ENCODE measurements at places on chromosomes 5 and 9.

DNA sequence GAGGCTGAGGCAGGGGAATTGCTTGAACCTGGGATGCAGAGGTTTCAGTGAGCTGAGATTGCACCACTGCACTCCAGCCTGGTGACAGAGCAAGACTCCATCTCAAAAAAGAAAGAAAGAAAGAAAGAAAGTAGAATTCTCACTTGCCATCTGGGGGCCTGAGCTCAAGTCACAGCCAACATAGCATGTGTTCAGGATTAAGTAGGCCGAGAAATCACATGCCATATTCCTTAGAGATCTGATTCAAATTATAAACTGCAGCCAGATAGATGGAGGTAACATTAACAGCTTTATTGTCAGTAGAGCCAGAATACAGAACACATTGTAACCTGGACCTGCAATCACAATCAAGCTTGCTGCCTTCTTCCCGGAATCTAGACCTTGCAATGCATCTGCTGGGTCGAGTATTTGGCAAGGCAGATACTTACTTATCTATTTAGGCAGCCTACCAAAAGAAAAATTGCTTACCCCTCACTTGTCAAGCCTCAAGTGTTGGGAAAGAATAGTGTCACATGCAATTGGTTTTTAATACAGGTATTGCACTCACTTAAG lies 173.7 kb downstream of the CPLANE1 start:
- no peak for DNase-seq

DNA sequence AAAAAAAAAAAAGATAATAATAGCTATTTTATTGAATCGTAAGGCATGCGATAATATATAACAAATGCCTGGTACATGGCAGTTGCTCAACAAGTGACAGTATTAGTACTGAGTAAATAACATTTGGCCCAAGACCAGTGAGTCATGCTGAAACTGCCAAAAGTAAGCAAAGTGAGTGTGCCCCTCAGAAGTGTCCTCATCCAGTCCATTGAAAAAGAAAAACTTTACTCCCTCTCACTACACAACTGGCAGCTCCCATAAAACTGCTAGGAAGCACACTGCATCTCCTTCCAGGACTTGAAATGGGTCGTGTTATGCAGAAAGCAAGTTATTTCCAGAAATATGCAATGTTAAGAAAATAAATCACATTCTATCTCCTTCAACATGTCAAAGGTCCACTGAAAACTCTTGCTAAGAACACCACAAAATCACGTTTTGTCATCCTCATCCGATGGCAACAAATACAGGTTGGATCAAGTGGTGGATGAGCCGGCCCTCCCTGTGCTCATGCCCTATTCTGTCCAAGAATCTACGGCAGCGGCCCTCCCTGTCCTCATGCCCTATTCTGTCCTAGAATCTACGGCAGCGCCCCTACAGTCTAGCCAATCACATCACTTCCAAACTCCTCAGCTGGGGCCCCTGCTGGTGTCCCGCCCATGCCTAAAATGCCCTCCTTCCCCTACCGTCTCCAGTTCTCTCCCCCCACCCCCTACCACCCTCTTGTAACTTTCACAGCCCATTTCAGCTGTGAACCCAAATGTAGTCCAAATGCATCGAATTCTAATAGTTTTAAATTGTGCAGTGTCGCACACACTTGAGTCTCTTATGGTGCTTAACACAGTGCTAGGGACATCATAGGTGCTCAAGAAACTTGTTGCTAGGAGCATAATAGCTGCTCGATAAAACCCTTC lies 12.5 kb downstream of the PTCH1 start:
- DNase-seq: peak; percentile 55

DNA sequence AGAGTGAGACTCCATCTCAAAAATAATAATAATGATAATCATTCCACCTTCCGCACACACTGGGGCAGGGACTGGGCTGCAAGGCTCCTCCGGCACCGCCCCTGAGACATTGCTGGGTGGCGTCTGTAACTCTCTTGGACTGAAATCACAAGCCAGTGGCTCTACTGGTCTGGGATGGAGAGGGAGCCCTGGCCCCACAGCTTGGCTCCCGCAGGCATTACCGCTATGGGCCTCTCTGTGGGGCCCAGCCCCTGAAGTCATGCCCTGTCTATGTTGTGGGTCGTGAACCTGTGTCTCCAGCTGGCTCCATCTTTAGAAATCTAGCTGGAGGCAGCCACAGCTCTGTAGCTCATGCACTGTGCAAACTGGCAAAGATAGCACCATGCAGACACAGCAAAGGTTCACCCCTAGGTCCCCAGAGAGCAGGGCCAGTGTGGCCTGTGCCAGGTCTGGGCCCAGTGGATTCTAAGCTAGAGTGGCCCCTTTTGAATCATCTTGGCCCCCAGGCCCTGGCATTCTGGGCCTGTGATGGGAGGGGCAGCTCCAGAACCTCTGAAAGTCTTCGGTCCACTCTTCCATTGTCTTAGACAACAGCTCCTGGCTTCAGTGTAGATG lies 36.1 kb upstream of the COL5A1 start:
- DNase-seq: no peak

DNA sequence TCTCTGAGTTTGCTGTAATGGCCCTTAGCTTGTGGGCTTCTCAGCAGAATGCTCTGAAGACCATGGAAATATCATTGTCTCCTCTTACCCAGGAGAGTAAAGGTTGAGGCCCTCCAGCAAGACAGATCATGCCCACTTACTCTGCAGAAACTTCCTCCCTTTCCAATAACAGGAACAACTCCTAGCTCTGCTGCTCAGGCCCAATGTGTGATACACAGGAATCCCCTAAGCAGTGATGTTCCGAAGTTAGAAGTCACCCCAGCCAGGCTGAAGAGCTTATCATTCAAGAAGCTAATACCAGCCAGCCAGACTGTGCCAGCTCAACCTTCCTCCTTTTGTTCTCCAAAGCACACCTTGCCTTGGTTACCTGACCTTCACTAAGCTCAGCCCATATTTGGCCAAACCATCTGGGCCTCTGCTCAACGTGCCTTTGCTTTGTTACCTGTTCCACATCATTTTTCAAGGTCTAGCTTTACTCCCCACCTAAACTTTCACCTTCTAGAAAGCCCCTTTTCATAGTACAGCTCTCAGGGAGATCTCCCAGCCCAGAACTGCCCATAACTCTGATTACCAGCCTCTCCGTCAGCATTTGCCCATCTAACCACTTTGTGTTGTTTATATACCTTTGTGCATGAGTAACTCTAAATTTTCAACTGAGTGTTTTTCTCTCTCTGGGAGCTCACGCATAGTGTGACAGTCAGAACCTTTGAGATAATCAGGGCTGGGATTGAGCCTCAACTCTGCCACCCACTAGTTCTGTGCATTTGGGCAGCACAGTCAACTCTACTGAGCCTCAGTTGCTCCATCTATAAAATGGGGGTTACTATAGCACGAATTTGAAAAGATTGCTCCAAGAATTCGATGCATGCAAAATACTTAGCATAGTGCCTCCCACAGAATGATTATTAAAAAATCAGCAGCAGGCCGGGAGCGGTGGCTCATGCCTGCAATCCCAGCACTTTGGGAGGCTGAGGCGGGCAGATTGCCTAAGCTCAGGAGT lies 107.6 kb upstream of the CPEB4 start:
- no peak for DNase-seq

DNA sequence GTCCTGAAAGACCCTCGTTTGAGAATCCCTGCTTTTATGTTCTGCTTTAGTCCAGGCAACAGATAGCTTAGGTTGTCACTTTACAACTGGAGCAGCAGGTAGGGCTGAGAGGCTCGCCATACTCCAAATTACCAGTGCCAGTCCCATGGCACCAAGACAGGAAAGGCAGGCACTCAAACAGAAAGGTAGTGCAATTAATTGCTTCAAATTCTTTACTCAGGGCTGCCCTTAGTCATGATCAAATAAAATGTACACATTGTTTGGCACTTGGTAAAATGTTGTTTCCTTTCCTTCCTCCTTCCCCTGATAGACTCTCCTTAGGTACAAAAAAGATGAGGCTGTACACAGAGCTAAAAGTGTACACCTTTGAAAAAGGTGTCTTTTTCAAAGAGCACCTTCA lies 115.8 kb upstream of the CCDC152 start:
- no peak for DNase-seq

DNA sequence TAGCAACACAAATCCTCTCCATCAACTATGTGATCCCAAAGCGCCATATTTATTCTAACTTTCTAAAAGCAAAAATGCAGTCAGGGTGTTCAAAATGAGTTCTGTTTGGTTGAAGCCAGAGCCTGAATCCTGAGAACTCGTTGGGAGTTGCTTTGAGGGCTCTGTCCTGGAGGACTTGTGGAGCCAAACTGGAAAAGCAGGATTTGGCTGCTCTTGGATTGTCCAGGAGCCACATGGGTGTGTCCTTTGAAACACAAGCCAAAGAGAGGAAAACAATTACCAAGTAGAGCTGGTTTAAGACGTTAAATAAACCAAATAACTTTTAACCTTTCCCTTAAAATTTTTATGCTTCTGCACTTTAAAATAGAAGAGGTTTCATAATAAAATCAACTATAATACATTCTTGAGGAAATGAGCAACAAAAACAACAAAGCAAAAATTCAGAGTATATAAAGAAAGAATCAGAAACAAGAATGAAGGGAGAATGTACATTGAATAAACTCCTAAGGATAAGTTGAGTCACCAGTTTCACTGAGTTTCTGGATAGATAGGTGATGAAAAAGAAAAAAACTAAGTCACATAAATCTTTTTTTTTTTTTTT lies 13.5 kb downstream of the C5orf46 start:
- DNase-seq: no peak

DNA sequence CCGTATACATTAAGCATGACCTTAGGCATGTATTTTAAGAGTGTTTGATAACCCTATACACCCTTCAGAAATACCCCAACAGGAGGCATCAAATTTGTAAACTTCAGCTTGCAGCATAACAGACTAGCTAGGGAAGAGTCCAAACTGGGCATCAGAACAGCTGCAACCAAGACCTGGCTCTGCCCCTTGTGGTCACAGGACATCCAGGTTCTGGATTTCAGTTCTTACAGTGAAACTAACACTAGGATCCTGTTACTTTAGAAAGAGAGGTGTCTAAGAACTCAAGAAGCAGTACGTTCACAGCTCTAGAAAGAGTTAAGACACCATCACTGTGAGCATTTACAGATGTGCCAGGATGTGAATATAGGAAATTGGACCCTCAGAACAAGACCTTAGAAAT lies 229.8 kb downstream of the BNC2 start:
- DNase-seq: no peak

DNA sequence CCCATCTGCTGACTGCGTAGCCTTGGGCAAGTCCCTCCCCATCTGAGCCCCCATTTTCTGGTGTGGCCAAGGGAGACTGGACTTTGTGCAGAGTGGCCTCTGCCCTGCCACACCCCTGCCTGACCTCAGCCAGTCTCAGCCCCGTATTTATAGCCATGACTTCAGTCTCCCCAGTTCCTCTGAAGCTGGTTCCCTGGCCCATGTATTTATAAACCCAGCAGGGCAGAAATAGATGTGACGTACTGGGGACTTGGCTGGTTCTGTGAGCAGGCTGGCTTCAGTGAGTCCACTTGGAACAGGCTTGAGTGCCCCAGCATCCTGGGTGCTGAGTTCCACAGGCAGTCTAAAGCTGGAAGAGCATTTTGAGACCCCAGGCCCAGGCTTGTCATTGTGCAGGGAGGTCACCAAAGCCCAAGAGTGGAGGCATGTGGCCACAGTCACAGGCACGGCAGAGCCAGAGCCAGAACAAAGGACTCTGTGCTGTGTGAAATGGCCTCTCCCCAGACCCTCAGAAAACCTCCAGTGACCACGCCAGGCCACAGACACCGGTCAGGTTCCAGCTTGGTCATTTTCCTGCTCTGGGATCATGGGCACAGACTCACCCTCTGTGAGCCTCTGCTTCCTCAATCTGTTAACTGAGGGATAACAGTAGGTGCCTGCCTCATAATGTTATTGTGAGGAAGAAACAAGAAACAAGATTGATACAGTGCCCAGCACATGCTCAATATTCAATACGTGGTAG lies 30.4 kb upstream of the SYNPO start:
- peak; percentile 69 for DNase-seq

DNA sequence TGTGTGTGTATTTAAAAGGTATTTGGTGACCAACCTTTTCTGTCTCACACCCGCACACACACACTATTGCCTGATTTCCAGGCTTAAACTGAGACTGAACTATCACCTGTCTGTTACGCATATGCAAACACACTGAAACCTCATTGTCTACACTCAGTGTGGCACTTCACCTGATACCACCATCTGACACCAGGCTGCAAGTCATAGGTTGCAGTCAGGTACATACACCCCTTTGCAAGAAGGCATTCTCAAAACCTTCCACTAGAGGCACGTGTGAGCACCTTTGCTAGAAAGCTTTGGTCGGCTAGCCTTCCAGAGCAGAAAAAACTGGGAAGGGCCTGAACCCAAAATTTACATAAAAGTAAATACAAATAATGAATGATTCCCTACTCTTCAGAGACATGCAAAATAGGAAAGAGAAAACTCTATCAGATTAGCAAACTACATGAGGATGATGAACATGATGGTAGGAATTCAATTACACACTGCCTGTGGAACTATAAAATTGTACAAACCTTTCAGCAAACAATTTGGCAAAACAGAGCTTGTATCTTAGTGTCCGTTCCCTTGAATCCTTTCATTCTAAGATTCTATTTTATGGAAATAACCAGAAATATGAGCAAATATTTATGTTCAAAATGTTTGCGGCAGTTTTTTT lies 5.9 kb upstream of the FOXD1 start:
- DNase-seq: no peak

DNA sequence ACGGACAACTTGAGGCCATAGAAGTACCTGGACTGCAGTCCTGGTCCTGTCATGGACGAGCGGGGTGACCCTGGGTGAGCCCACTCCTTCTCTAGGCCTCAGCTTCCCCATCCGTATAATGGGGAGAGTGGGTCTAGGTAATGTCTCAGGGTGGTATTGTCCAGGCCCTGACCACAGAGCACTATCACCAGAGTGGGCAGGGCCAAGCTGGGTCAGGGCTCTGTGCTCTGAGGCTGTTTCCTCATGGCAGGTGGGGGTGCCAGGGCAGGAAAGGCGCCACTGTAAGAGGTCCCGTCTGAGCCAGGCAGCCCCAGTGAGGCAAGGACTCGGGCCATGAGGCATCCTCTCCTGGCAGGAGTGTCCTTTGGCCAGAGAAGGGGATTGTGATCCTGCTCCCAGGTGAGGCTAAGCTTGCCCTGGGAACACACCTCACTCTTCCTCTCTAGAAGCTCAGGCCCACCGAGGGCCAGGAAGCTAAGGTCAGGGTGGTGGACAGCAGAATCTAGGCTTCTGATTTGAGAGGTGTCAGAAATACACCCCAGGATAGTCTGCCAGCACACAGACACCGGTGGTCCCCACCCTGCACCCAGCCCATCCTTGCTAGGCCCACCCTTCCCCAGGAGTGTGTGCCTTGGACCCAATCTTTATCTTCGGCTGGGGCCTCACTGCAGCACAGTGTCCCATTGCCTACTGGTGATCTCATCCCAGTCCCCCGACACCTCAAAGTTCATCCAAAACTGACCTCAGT lies 1.5 kb upstream of the MYOZ3 start:
- no peak for DNase-seq

- DNase-seq: no peak
These were observed 52.8 kb upstream of the TUT7 start for GRCh38 chr9:86407022-86407421.
